IMR-90 (cell line): ENCODE measurements at places on chromosomes 13 and 19. TPM values are rescaled to one million over a fixed set of nuclear protein-coding genes. Genes with fewer than 3 reads are reported as not detected.

DNA sequence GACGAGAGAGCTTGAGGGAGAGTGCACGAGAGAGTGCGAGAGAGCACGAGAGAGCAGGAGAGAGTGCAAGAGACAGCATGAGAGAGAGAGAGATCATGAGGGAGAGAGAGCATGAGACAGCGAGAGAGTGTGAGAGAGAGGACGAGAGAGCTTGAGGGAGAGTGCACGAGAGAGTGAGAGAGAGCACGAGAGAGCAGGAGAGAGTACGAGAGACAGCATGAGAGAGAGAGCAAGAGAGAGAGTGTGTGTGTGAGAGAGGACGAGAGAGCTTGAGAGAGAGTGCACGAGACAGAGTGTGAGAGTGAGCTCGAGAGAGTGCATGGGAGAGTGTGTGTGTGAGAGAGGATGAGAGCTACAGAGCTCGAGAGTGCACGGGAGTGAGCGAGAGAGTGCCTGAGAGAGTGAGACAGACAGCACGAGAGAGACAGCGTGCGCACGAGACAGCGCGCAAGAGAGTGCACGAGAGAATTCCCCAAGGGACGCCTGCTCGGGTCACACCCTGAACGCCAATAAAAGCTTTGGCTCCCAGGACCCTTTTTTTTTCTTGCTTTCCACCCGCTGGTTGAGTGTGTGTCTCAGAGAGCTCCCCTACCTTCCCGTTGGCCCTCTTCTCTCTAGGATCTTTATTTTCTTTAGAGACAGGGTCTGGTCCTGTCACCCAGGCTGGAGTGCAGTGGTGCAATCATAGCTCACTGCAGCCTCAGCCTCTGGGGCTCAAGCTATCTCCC lies 3.7 kb downstream of the CD70 start:
- peaks cover 23% of the 10 kb centered on the region for H3K27me3 ChIP-seq
- H3K36me3 ChIP-seq, result no peaks in the 10 kb centered on the region
- H3K27ac ChIP-seq, result no peak overlapping the region
- no peak for DNase-seq
- no peaks in the 10 kb centered on the region for H3K4me1 ChIP-seq

- H3K36me3 ChIP-seq, result no peaks in the 10 kb centered on the region
Observed at GRCh38 chr13:46490129-46490528, 62.8 kb upstream of the LRCH1 start.

- H3K27ac ChIP-seq, result no peak overlapping the region
- H3K36me3 ChIP-seq, result no peaks in the 10 kb centered on the region
- H3K27me3 ChIP-seq, result peaks cover 14% of the 10 kb centered on the region
Observed at GRCh38 chr13:28761586-28761985, 42.8 kb upstream of the SLC46A3 start.

GRCh38 chr19:1000095-1000494 lies at the start of gene GRIN3B:
TSS of gene GRIN3B (plus strand) at chr19:1000419. CDS start at chr19:1000438, 19 bp downstream.
- peak; percentile 40 for DNase-seq
- peaks cover 44% of the 10 kb centered on the region for H3K27me3 ChIP-seq
- H3K4me1 ChIP-seq, result peaks cover 5% of the 10 kb centered on the region

The KLK12 gene
- polyA plus RNA-seq, result not detected in 2 replicates

The ITGBL1 gene
- 20.7 and 24.2 TPM in 2 replicates for polyA plus RNA-seq

- no peaks in the 10 kb centered on the region for H3K4me1 ChIP-seq
- no peak overlapping the region for H3K27ac ChIP-seq
- H3K27me3 ChIP-seq, result no peaks in the 10 kb centered on the region
- no peaks in the 10 kb centered on the region for H3K36me3 ChIP-seq
Observed at GRCh38 chr13:92346046-92346445, 880.6 kb upstream of the GPC6 start.

- no peaks in the 10 kb centered on the region for H3K27me3 ChIP-seq
- peaks cover 2% of the 10 kb centered on the region; the same call in 1 of the 2 replicates for H3K36me3 ChIP-seq
- peak overlapping the region; percentile 82 for H3K4me3 ChIP-seq
- DNase-seq, result peak; percentile 11
- peaks cover 5% of the 10 kb centered on the region for H3K4me1 ChIP-seq
Observed at GRCh38 chr13:41059456-41060081, 1.7 kb upstream of the WBP4 start.

GRCh38 chr13:99473515-99473914 lies 27.8 kb upstream of the TM9SF2 start:
- H3K27me3 ChIP-seq, result peaks cover 8% of the 10 kb centered on the region
- H3K36me3 ChIP-seq, result no peaks in the 10 kb centered on the region
- H3K4me3 ChIP-seq, result no peak overlapping the region
- H3K4me1 ChIP-seq, result peaks cover 3% of the 10 kb centered on the region
- H3K27ac ChIP-seq, result no peak overlapping the region
- DNase-seq, result no peak

GRCh38 chr19:17390665-17391370 lies 3.2 kb downstream of the CCDC194 start:
- H3K27ac ChIP-seq, result no peak overlapping the region
- no peaks in the 10 kb centered on the region for H3K36me3 ChIP-seq
- H3K4me3 ChIP-seq, result peak overlapping the region; percentile 51

- H3K27me3 ChIP-seq, result no peaks in the 10 kb centered on the region
- no peak overlapping the region for H3K27ac ChIP-seq
- H3K36me3 ChIP-seq, result no peaks in the 10 kb centered on the region
- no peak overlapping the region for H3K4me3 ChIP-seq
Observed at GRCh38 chr13:91904597-91904996, 506.2 kb downstream of the GPC5 start.

DNA sequence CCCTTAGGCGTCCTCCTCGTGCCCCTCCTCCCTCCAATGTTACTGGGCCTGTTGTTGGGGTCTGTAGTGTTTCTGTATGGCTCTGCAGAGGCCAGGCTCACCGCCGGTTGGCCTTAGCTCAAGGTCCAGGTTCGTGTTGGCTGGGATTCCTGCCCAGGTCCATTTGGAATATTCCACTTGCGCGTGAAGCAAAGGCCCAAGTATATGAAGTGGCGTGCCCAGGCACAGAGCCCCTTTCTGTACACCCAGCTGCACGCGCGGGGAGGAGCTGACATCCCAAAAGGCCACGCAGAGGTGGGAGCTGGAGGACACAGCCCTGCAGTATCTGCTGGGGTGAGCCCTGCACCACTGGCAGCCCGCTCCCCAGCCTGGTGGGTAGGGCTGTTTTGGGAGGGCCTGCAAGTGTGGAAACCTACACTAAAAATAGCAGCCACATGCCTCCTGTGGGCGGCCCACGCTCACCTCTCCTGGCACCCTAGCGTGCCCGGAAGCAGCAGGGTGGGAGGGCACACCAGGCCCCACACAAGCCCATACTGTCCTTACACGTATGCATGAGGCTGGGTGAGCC lies 30.2 kb downstream of the CRTC1 start:
- no peak overlapping the region for H3K4me3 ChIP-seq
- H3K27me3 ChIP-seq, result no peaks in the 10 kb centered on the region
- no peak for DNase-seq
- no peak overlapping the region for H3K27ac ChIP-seq
- peaks cover 11% of the 10 kb centered on the region; the same call in 1 of the 2 replicates for H3K4me1 ChIP-seq
- H3K36me3 ChIP-seq, result peaks cover 2% of the 10 kb centered on the region; the same call in 1 of the 2 replicates

DNA sequence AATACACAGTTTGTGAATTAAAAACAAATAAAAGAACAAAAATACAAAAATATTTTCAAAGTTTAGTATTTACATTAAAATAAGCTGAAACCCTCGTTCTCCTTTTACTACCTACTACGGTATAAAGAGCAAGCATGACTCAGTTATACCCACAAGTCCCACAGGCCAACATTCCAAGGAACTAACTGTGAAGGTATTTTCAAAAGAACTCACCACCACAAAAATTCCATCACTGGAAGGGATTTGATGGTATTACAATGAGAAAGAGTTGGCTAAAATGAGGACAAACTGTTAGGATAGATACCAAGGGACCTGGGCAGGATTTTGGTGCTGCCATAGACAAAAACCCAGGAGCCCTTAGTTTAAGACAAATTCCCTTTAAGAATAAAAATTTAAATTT lies 122.7 kb downstream of the TBC1D4 start:
- H3K4me3 ChIP-seq, result no peak overlapping the region
- no peaks in the 10 kb centered on the region for H3K36me3 ChIP-seq
- no peaks in the 10 kb centered on the region for H3K27me3 ChIP-seq
- H3K27ac ChIP-seq, result no peak overlapping the region

DNA sequence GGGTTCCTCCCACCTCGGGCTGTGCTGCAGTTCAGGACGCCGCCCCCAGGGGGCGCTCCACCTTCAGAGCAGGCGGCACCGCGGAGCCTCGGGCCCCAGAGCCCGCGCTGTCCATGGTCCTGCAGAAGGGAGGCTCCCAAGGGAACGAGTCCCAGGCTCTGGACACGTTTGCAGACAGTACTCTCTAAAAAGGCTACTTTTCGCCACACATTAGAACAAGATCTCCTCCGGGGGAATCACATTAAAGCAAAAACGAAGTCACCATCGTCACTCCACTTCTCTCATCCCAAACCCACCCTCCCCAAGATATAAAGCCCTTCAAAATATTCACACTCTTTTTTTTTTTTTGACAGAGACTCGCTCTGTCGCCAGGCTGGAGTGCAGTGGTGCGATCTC lies 4.6 kb upstream of the SIGLEC10 start:
- no peaks in the 10 kb centered on the region for H3K4me1 ChIP-seq
- no peaks in the 10 kb centered on the region for H3K27me3 ChIP-seq
- DNase-seq, result peak; percentile 59
- no peaks in the 10 kb centered on the region for H3K36me3 ChIP-seq
- H3K4me3 ChIP-seq, result no peak overlapping the region

The ADAT3 gene
- 2.8 and 3.6 TPM in 2 replicates for polyA plus RNA-seq

GRCh38 chr13:76792731-76793347 lies 93.4 kb downstream of the KCTD12 start:
- H3K27ac ChIP-seq, result no peak overlapping the region
- no peaks in the 10 kb centered on the region for H3K27me3 ChIP-seq
- no peaks in the 10 kb centered on the region for H3K36me3 ChIP-seq
- H3K4me3 ChIP-seq, result no peak overlapping the region
- peak; percentile 66 for DNase-seq
- H3K4me1 ChIP-seq, result peaks cover 2% of the 10 kb centered on the region; the same call in 1 of the 2 replicates

DNA sequence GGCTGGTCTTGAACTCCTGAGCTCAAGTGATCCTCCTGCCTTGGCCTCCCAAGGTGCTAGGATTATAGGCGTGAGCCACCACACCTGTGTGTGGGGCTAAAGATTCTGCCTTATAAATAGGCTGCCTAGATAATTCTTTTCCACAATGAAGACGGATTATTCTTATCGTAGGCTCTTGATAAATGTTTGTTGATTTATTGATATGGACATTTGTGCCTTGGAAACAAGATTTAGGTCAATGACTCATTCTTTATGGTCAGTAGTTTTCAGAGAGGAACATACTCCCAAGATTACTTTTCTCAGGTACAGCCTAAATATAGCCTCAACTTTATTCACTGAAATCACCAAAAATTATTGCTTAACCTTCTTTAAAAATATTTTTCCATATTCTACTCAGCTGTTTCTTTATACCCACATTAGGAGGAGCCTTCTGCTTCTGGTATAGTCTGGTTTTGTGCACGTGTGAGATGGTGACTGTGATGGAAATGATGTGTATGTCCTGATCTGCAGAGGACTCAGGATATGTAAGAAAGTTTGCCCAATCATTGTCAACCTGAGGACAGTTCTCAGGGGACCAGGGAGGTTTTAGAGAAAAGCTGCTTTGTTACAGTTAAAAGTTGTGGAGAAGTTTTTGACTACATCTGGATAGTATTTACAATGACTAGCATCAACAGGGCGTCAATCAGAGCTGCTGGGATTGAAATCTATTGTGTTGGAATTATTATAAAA lies 208.9 kb downstream of the DNAJC15 start:
- no peaks in the 10 kb centered on the region for H3K27me3 ChIP-seq
- no peaks in the 10 kb centered on the region for H3K36me3 ChIP-seq
- H3K27ac ChIP-seq, result no peak overlapping the region
- no peak overlapping the region for H3K4me3 ChIP-seq
- no peak for DNase-seq

- H3K4me3 ChIP-seq, result no peak overlapping the region
- DNase-seq, result no peak
- H3K27ac ChIP-seq, result no peak overlapping the region
- H3K4me1 ChIP-seq, result no peaks in the 10 kb centered on the region
Observed at GRCh38 chr13:69903081-69903480, 204.5 kb upstream of the ATXN8OS start.

DNA sequence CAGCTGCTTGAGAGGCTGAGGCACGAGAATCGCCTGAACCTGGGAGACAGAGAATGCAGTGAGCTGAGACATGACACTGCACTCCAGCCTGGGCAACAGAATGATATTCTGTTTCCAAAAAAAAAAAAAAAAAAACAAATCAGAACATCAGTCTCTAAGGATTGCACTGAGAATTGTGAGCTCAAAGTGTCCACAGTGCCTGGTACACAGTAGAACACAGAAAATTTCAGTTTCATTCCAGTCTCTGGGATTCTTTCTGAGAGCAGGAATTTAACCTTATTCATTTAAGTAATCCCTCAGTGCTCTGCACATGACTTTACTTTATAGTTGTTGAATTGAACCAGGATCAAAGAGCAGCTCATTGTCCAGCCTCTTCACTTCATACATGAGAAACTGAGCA lies 25.9 kb upstream of the GATAD2A start:
- H3K27me3 ChIP-seq, result no peaks in the 10 kb centered on the region
- H3K36me3 ChIP-seq, result no peaks in the 10 kb centered on the region
- no peak overlapping the region for H3K27ac ChIP-seq
- no peak for DNase-seq
- H3K4me1 ChIP-seq, result no peaks in the 10 kb centered on the region; the same call in 1 of the 2 replicates

DNA sequence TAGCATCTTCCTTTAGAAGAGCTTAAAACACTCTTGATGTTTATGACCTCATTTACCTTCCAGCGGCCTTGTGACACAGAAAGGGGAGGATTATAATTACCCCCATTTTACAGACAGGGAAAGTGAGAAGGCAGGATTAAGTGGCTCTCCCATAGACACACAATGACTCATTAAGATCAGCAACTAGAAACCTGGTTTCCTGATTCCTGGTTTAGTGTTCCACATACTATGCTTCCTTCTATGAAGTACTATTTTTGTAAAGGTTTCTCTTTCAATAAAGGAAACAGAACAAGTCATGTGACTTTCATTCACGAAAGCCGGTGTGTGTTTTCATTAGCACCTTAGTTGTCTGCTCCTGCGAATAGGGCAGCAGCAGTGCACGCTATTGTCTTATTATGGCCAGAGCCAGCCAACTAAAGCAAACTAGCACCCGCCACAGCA lies 8.3 kb downstream of the IRS2 start:
- H3K27me3 ChIP-seq, result no peaks in the 10 kb centered on the region
- H3K4me1 ChIP-seq, result peaks cover 16% of the 10 kb centered on the region
- no peak overlapping the region for H3K4me3 ChIP-seq
- no peak overlapping the region for H3K27ac ChIP-seq
- peak; percentile 39 for DNase-seq

- peaks cover 29% of the 10 kb centered on the region for H3K4me1 ChIP-seq
- no peaks in the 10 kb centered on the region for H3K27me3 ChIP-seq
Observed at GRCh38 chr19:45103508-45104319, 10.7 kb downstream of the PPP1R37 start.

- no peak overlapping the region for H3K4me3 ChIP-seq
- no peaks in the 10 kb centered on the region for H3K36me3 ChIP-seq
- DNase-seq, result no peak
- H3K27ac ChIP-seq, result no peak overlapping the region
- H3K4me1 ChIP-seq, result no peaks in the 10 kb centered on the region
Observed at GRCh38 chr13:94122300-94122915, 357.1 kb downstream of the DCT start.

GRCh38 chr13:66967811-66968597 lies 262.1 kb downstream of the PCDH9 start:
- H3K27ac ChIP-seq, result no peak overlapping the region
- peaks cover under 1% of the 10 kb centered on the region for H3K4me1 ChIP-seq
- H3K36me3 ChIP-seq, result no peaks in the 10 kb centered on the region
- no peaks in the 10 kb centered on the region for H3K27me3 ChIP-seq
